ENCODE measurements at places on chromosomes 16 and 17.

DNA sequence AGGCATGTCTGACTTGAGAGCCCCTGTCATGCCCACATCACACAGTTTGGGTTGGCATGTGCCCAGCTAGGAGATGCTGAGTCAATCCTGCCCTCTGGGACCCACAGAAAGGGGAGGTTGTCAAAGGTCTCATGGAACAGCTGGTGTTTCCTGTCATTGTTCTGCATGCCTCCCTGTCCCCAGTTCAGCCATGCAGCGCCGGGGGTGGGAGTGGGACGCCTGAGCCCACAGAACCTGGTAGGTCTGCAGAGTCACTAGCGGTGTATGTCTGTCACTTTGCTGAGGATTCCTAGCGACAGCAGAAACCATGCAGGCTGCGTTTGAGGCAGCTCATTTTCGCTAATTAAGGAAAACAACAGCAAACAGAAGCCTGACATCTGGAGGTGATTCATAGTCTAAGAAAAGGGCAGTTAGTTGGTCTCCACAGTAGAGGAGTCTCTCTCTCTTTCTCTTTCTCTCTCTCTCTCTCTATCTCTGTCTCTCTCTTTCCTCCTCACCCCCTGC, 19.6 kb upstream of the CCL1 start:
- no peak for DNase-seq

GRCh38 chr17:39626171-39627046, at the start of gene PPP1R1B:
Gene PPP1R1B (plus strand): TSS chr17:39626952. CDS start chr17:39627393, 441 bp downstream.
- no peak for DNase-seq

DNA sequence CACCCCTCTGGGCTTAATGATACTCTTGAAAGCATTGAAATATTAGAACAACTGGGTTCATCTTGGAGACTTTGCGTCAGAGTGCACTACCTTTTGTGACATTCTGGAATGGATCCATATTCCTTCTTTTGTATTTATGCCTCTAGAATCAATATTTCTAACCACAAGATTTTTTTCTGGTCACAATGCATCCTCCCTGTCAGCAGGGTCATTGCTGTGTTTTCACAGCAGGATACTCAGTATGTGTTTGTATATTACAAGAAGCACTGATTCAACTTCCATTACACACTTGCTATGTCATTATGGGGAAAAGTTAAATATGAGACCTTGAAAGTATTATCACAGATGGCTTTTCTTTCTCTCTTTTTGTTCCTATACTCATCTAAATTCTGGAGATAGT, 370.0 kb downstream of the HS3ST3B1 start:
- DNase-seq = no peak

- DNase-seq = no peak
Measured at GRCh38 chr16:19715566-19715965, 2.5 kb downstream of the KNOP1 start.

DNA sequence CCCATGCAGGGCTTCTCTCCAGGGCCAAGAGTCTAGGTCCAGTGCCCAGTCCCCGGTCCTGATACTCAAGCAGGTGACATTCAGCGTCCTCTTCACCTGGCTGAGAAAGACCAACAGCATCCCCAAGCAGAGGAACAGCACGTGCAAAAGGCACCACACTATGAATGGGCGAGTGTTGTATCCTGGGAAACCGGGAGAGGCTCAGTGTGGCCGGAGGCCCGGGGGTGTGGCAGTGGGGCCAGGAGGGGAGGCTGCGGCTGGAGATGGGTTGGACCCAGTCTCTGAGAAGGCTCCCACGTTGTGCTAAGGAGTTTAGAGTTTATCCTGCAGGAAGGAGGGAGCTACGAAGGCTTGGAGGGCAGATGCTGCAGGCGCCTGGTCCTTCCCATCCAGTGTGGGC, 13.5 kb downstream of the ABR start:
- DNase-seq = no peak

- no peak for DNase-seq
Measured at GRCh38 chr17:9999919-10000695, 95.0 kb upstream of the RCVRN start.

GRCh38 chr17:78231991-78232858, 794 bp downstream of the TMEM235 start:
- no peak for DNase-seq

- DNase-seq = no peak
Measured at GRCh38 chr16:49332589-49333258, 40.9 kb upstream of the C16orf78 start.

DNA sequence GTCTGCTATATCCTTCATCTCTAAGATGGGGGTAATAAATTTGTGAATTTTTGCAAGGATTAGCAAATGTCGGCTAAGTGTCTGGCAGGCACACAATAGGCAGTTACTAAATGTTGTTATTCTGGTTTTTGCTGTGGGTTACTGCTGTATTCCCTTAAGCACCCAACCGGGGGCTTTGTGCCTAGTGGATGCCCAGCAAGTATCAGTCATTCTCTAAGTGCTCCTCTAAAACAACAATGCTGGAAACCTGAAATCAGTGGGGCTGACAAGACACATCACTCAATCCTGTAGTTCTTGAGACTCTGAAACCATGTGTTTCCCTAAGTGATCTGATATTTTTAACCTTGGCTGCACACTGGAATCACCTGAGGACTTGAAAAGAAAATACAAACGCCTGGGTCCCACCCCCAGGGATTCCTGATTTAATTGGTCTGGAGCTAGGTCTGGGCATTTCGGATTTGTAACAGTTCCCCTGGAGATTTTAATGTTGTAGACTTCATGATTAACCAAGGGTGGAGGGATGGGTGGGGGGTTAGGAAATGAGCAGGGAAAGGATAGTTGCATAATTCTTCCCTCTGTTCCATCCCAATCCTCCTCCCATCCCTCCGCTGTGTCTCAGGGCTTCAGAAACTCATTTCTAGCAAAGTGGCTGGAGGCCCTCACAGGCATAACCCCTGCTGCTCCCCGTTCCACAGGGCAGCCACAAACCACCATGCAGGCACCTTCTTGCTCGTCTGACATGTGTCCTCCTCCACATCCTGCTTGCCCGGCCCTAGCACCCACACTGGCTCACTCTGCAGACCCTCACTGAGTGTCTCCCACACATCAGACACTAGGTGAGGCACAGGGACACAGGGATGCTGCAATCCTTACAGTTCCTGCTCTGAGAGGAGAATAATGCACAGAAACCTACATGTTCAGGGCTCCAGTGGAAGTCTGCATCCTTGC, 61.7 kb upstream of the LYRM9 start:
- DNase-seq = no peak

DNA sequence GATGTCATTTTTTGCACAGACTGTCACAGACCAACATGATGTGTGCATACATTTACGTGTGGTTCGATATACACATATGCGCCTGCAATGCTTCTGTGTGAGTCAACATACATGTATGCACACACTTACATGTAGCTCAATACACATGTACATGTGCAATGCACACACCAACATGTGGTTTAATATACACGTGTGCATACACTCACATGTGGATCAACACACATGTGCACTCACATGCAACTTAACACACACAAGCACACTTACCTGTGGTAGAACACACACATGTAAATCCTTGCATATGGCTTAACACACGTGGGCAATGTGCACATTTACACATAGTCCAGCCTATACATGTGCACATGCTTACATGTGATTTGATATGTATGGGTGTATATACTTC, 97.5 kb downstream of the CYLD start:
- no peak for DNase-seq

DNA sequence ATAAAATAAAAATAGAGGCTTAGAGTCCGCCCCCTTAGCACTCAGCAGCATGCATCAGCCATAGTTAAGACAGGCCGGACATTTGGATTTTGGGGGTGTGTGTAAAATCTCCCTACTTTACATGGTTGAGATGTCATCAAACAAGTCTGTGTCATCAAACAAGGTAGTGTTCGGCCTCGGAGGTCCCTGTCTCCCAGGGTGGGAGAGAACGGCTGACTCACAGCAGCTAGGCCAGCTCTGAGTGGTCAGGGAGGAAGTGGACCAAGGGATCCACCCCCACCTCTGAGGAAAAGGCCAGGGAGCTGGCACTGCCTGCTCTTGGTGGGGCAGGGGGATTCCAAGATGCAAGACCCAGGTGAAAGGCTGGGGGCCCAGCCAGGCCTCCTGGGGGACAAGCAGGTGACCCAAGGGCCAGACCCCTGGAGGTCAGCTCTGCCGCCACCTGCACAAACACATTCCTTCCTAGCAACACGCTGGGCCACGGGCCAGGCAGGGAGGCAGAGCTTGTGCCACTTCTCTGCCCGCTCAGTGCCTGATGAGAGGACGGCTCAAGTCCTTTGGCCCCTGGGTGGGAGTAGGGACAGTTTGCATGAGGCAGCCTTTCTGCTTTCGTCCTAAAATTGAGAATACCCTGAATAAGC, 28.5 kb downstream of the KIFC3 start:
- DNase-seq = no peak

GRCh38 chr17:773467-774312, 8.4 kb downstream of the GLOD4 start:
- no peak for DNase-seq

DNA sequence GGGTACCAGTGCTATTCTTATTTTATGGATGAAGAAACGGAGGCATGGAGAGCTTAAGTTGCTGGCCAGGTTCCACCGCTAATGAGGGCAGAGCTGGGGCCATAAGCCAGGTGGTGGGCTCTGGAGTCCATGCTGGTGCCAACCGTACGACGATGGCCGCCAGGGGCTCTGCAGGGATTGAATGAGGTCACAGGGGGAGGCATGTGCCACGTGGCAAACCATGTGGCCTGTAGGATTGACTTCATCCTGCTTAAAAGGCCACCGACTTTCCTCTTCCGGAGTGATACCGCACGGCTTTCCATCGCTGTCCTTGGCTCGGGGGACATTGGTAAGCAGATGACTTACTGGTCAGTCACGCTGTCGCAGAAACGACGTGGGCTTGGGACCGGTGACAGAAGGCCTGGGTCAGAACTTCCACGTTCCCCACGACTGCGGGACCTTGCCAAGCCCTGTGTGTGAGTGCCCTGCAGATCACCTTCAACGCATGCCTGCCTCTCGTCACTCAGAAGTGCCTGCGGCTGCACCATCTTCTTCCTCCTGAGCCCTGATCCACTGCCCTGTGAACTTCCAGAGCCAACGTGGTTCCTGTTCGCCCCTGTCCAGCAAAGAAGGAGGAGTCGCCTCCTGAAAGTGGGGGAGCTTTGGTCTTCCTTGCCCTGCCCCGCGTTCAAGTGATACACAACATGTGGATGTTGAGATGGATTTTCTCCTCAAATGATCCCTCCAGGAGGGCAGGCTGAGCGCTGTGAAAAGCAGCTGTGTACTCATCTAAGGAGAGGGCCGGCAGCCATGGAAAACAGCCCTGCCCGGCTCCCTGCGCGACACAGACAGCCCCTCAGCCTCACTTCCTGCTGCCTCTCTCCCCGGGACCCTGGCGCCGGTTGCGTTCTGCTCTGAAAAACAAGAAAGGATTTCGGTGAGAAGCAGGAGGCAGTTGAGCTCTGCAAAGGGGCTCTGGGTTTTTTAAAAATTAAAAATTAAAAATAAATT, 176.7 kb downstream of the C16orf95 start:
- no peak for DNase-seq

GRCh38 chr16:71882505-71883167, 1.3 kb downstream of the ZNF821 start:
- DNase-seq = peak; percentile 37

GRCh38 chr17:60905709-60906108, 228.1 kb downstream of the BCAS3 start:
- DNase-seq = no peak

DNA sequence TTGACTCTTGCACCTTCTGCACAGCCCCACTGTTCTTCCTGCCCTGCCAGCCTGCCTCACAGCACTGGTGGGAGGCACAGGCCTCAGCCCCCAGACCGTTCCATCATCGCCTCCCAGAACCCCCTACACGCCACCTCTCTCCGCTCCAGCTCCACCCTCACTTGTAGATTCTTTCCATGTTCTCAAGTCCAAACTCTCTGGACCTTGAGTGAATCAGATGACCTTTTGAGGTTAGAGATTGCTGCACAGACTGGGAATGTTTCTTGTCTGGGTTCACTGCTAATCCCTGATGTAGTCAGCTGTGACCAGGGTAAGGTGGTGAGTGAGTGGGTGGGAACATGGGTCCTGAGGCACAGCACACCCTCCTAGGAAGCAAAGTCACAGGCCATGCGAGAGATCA, 272.4 kb downstream of the IRF8 start:
- no peak for DNase-seq

- DNase-seq = no peak
Measured at GRCh38 chr16:51755577-51756355, 604.7 kb upstream of the SALL1 start.

GRCh38 chr17:61926826-61927207, 965 bp downstream of the INTS2 start:
- DNase-seq = no peak

GRCh38 chr16:83792391-83792790, 15.4 kb upstream of the HSBP1 start:
- no peak for DNase-seq

DNA sequence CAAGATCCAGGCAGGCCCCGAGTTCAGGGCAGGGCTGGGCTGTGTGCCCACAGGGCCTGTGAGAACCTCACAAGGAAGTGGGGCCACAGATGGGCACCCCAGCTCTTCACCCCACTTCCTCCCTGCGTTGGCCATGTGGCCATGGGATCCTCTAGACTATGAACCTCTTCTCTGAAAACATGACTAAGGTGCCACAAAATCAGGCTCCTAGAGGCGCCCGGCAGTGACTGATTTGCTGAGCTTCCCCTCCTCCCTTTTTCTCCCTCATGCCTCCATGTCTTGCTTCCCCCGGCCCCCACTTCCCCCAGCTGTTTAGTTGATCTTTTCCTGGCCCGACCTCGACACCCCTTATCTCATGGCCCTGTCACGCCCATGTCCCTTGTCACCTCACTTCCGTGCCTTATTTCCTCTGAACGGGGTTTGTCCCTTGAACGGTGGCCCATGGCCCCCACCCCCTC, 87.1 kb downstream of the KCNJ12 start:
- DNase-seq = no peak

DNA sequence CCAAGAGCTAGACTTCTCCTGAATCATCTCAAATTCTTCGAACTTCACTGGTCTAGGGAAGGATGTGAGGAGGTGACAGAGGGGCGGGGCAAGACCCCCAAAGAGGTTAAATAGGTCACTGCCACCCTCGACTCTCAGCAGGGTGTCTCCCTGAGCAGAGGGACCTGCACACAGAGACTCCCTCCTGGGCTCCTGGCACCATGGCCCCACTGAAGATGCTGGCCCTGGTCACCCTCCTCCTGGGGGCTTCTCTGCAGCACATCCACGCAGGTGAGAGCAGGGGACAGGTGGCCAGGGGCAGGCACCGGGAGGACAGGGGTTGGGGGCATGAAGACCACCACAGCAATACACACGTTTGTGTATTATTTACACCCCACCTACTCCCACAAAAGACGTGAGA, 9.2 kb downstream of the CCL17 start:
- DNase-seq = no peak

- DNase-seq = no peak
Measured at GRCh38 chr16:78381060-78381459, 281.6 kb downstream of the WWOX start.

GRCh38 chr17:66211047-66211810, 18.0 kb downstream of the APOH start:
- no peak for DNase-seq

DNA sequence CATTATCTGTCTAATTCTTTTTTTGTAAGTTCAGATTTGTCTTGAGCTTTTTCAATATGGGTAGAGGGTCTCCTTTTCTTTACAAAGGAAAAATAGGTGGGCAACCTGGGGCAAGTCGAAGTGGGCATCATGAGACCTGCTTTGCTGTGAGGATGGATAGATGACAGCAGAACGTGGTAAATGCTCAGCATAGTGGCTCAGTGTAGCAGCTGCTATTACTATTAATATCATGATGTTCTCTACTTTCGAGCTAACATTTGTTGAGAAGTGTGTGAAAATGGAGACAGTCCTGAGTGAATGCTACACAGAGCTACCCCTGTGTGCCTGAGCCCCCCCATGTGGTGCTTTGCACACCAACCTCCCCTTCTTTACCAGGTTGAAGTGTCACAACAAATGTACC, 39.0 kb upstream of the LGALS9 start:
- DNase-seq = no peak
